CD4-positive, alpha-beta T cell (primary cell): ENCODE measurements at places on chromosomes 7 and 10.
A peak's percentile ranks its signal among the peaks of the same experiment; 100 is the strongest.

DNA sequence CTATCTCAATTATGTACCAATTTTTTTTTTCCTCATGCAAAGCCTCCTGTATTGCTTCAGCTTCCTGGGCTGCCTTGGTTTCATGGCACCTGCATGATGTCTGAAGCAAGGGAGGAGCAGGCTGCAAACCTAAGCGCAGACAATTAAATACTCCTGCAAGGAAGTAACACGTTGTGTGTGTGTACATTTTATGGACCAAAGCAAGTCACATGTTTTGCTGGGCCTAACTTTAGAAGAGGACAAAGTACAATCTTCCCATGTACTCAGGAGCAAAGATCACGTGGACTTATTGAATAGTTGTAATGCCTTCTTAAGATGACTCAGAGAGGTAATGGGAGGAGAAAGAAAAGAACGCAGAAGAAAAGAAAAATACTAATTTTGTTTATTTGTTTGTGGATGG lies 944.0 kb upstream of the C7orf33 start:
- H3K27me3 ChIP-seq = no peaks in the 10 kb centered on the region
- no peaks in the 10 kb centered on the region for H3K36me3 ChIP-seq
- no peaks in the 10 kb centered on the region for H3K4me1 ChIP-seq
- H3K27ac ChIP-seq = no peak overlapping the region
- DNase-seq = no peak

GRCh38 chr10:79239924-79240581 lies 107.2 kb upstream of the PPIF start:
- H3K36me3 ChIP-seq = no peaks in the 10 kb centered on the region
- no peak overlapping the region for H3K27ac ChIP-seq
- H3K4me1 ChIP-seq = peaks cover 31% of the 10 kb centered on the region
- no peak for DNase-seq
- no peaks in the 10 kb centered on the region for H3K27me3 ChIP-seq

GRCh38 chr7:115634633-115635032 lies 395.9 kb downstream of the TFEC start:
- no peaks in the 10 kb centered on the region for H3K4me1 ChIP-seq
- DNase-seq = no peak
- no peaks in the 10 kb centered on the region for H3K27me3 ChIP-seq
- no peak overlapping the region for H3K4me3 ChIP-seq

- no peaks in the 10 kb centered on the region for H3K27me3 ChIP-seq
- H3K36me3 ChIP-seq = no peaks in the 10 kb centered on the region
- DNase-seq = no peak
- H3K27ac ChIP-seq = no peak overlapping the region
Observed at GRCh38 chr10:132263866-132264265, 43.9 kb downstream of the STK32C start.

DNA sequence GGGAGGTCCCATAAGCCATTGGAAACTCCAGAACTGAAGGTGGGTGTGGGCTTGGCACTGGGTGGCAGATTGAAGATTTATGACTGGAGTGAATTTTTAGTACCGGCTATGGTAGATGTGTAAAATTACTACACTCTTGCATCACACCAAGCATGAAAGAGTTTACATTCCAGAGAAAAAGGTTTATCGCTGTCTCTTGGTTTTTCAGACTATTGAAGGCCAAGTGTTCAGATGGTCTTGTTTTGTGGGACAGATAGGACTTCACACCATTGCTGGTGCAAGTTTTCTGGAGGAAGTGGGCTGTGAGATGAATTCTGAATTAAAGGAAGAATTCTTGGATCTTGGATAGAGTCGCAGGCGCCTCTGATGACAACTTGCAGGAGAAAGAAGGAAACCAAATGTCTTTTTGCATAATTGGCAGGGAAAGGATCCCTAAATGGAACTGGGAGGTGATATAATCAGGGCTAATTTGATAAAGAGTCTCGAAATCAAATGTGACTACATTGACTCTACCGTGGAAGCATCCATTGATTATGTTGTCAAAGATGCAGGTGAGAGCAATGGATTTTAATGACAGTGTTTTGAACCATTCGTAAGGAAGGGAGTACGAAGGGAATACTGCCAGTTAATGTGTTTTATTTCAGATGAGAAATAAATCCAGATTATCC lies 14.2 kb upstream of the NMT2 start:
- no peak overlapping the region for H3K4me3 ChIP-seq
- peaks cover 33% of the 10 kb centered on the region for H3K4me1 ChIP-seq

GRCh38 chr10:129642427-129642826 lies 175.4 kb downstream of the MGMT start:
- no peaks in the 10 kb centered on the region for H3K36me3 ChIP-seq
- H3K27me3 ChIP-seq = no peaks in the 10 kb centered on the region
- no peak for DNase-seq

DNA sequence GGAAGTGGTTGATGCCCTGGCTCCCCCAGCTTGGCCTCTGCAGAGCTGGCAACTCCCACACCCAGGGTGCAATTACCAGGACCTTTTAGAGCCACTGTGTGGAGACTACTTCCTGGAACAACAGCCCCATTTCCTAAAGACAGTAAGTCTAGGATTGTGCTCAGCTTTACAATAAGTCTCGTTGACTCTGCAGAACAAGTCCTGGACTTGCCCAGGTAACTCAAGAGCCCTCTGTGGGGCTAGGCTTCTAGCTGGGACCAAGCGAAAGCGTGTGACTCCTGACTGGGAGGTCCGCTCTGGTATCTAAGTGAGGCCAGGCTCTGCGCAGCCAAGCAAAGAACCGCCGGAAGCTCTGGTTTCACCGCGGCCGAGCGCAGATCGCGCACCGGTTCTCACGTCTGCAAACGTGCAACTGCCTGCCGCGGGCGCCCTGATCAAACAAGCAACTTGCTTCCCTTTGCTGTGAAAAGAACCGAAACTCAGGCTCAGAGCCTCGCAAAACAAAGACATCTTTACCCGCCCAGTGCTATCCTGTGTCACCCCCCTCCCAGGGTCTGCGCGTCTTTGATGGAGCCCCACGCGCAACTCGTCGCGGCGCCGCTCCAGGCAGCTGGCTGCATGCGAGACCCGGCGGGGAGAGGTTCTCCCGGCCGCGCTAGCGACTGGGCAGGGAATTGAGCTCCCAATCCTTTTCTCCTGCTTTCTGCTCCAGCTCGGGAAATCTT lies 4.4 kb upstream of the PDLIM1 start:
- H3K27me3 ChIP-seq = peaks cover 3% of the 10 kb centered on the region
- peak; percentile 48 for DNase-seq
- peak overlapping the region; percentile 41 for H3K4me3 ChIP-seq
- H3K27ac ChIP-seq = no peak overlapping the region

GRCh38 chr7:131554880-131555516 lies 1.4 kb downstream of the PODXL start:
- H3K4me1 ChIP-seq = peaks cover 27% of the 10 kb centered on the region
- DNase-seq = no peak
- H3K4me3 ChIP-seq = no peak overlapping the region
- no peak overlapping the region for H3K27ac ChIP-seq
- H3K36me3 ChIP-seq = no peaks in the 10 kb centered on the region
- H3K27me3 ChIP-seq = peaks cover 36% of the 10 kb centered on the region

- no peaks in the 10 kb centered on the region for H3K27me3 ChIP-seq
- no peak overlapping the region for H3K4me3 ChIP-seq
- DNase-seq = no peak
- no peak overlapping the region for H3K27ac ChIP-seq
- peaks cover 9% of the 10 kb centered on the region for H3K4me1 ChIP-seq
Observed at GRCh38 chr7:106421181-106421762, 136.5 kb upstream of the NAMPT start.

DNA sequence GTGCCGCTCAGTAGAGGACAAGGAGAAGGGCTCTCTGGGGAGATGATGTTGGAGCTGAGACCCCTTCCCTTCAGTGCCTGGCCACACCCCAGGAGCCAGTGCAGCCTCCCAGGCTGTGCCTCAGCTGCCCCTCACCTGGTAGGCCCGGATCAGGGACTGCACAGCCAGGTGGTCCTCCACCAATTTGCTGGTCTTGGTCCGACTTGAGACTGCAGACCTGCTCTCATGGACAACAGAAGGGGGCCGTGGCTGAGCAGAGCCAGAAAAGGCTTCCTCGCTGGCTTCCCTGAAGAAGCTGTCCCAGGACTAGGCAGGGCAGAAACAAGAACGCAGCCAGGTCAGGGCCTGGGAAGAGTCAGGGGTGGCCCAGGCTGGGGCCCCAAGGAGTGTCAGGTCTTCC lies 5.5 kb downstream of the OGDHL start:
- no peak overlapping the region for H3K27ac ChIP-seq
- peaks cover 23% of the 10 kb centered on the region for H3K27me3 ChIP-seq
- no peak for DNase-seq
- H3K4me1 ChIP-seq = peaks cover 5% of the 10 kb centered on the region
- H3K36me3 ChIP-seq = no peaks in the 10 kb centered on the region
